ENCODE measurements at places on chromosomes 4 and X.

- no peak for DNase-seq
Measured at GRCh38 chr4:172104539-172104938, 291.3 kb downstream of the GALNTL6 start.

- no peak for DNase-seq
Measured at GRCh38 chrX:107760304-107761077, 15.1 kb downstream of the TSC22D3 start.

GRCh38 chr4:32003548-32003947 is 1283.4 kb downstream of the PCDH7 start:
- DNase-seq: no peak

GRCh38 chrX:2784026-2784425 is 32.2 kb downstream of the XG start:
- DNase-seq: no peak

DNA sequence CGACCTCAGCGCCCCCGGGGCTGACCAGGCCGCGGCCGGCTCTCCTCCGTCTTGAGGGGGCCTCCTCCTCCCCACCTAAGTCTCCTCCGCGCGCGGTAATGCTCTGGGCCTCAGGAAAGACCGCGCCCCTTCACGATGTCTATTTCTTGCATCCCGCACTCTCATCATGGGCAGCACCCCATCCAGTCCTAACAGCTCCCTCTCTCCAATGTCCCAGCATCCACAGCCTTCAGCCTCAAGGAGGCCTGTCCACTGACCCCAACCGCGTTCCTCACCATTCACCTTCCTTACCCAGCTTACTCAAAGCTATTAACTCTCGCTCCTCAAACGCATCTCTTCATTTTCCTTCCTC is 77.5 kb downstream of the MAGED4 start:
- DNase-seq: peak; percentile 3

DNA sequence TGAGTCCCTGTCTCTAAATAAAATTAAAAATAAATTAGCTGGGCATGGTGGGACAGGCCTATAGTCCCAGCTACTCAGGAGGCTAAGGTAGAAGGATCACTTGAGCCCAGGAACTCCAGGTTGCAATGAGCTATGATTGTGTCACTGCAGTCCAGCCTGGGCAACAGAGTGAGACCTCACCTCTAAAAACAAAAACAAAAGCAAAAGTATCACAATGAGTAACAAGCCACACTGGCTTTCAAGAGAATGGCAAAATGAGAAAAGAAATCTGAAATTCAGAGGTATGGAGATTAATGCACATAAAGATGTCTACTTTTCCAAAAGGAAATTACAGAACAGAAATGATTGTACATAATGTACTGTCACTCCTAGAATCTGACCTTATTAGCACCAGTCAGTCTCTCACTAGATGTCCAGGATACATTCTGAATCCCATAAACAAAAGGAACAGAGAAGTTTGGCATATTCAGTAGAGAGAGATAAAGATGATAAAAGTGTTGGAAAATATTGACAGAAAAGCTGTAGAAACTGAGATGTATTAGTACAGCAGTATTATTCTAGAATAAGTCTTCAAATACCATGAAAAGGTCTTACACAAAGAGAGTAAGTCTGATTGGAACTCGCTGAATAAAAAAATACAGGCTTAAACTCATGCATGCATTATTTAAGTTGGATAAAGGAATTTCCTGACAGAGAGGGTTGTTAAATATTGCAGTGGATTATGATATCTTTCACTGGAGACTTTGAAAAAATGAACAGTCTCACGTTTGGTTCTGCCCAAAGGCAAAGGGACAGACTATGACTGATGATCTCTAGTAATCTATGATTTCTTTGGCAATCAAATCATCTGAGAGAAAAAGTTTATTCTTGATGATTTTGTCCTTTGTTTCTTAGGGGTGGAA is 102.5 kb downstream of the SH3RF1 start:
- DNase-seq: no peak

GRCh38 chrX:140317462-140317861 is 187.4 kb downstream of the SOX3 start:
- DNase-seq: no peak

DNA sequence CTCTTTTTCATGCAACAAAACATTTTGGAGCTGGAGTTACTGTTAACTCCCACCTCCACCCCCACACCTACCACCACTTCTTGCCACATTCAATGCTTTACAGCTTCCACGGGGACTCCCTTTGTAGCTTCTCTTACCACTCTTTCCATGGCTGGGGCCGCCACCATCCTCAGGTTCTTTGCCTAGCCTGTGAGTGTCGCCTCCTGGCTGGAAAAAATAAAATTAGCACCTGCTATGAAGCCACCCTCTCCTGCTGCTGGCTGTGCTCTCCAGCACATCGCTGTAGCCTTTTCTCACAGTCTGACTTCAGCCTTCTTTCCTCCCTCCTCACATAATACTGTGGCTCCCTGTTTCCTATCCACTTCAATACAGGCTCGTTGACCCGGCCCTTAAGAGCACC is 114.4 kb downstream of the FRAS1 start:
- no peak for DNase-seq

- no peak for DNase-seq
Measured at GRCh38 chr4:126748736-126749135, 884.0 kb upstream of the INTU start.

Data from DND-41 (cell line).